ENCODE measurements at places on chromosomes 2 and 18. TPM values are rescaled to one million over a fixed set of nuclear protein-coding genes. Genes with fewer than 3 reads are reported as not detected.

Gene CERS6
- polyA plus RNA-seq = 2.7 TPM

Gene HOXD9
- 1.9 TPM for polyA plus RNA-seq

Gene CAVIN2
- 210 TPM for polyA plus RNA-seq

Gene ANKRD29
- 0.03 TPM for polyA plus RNA-seq

DNA sequence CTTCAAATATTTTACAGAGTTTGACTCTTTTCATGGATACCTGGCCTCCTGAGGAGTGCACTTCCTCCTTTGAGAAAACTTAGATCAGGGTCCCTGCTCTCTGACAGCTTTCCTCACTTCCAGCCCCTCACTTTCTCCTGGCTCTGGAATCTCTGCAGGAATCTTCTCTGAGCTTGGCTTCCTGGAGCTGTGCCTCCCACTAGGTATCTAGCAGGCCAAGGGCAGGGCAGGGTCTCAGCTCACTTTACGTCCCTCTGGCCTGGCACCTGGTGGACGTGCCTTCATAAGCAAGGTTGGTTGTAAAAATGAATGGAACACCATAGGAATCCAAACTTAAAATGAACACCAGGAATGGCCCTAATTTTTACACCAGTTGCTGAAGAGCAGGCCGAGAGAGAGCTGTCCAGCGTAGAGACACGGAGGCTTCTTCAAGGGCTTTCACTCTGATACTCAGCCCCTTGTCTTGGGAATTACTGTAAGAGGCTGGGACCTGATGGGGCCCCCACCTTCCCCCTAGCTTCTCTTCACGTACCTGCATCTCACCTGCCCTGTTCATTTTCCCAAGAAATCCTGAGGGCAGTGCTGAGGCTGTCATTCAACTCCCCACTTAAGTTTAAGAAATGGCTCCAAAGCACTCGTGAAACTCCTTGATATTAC, 426.9 kb upstream of the ID2 start:
- no peak for DNase-seq

DNA sequence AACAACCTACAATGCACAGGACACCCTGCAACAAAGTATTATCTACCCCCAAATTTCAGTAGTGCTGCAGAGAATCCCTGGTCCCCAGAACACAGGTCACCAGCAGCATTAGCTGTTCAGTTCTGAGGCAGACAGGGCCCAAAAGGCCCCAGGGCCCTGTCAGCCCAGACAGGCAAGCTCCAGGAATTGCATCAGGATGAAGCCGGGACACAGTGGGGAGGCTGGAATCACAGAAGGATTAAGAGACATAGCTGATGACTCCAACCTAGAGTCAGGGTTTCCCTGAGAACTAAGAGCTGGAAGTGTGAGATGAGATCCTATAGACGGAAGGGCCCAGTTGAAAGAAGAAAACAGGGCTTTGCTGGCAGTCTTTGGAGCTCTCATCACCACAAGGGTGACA, 148.1 kb downstream of the GALNT14 start:
- DNase-seq = no peak

GRCh38 chr2:174826051-174826450, 61.8 kb upstream of the CHRNA1 start:
- DNase-seq = peak; percentile 53

- peak; percentile 41 for DNase-seq
Observed at GRCh38 chr2:69946351-69947324, 14.8 kb downstream of the ASPRV1 start.

DNA sequence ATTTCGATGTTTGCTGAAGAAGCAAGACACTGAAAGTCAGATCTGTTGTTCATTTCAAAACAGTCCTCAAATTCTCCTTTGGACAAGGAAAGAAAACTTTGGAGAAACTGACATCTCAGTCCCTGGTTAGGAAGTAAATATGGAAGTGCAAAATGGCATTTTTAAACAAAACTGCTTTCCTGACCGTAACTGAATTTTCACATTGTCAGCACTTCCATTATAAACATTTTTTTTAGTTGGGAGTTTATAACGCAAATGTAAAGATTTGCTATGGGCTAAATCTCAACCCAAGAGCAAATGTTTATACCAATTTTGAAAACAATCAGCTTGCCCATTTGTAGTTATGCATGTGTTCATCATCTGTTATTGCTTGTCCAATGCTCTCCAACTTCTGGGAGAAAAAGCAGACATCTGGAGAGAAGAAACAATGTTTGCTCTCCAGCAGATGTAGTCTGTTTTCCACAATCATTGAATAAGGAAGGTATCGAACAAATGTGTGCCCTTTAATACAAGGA, 520.1 kb downstream of the ARHGAP15 start:
- DNase-seq = no peak

- DNase-seq = no peak
Observed at GRCh38 chr2:120558847-120559246, 176.8 kb upstream of the GLI2 start.

DNA sequence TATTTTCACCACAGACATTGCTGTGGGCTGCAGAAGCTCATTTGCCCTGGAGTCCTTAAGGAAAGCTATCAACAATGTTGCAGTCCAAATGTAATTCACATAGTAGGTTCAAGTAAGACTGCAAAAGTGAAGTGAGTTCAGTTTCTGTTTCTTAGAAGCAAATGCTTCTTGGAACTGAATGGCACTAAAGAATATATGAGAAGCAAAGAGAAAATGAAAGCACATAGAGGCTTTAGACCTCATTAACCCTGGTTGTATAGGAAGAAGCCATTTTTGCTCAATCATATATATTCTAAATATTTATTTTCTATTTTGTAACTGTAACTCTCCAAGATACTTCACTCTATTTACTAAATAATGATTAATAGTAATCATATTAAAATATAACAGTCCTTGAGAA, 292.0 kb downstream of the ZNF804A start:
- no peak for DNase-seq

GRCh38 chr2:146489386-146489785, 1355.4 kb upstream of the ACVR2A start:
- DNase-seq = no peak

DNA sequence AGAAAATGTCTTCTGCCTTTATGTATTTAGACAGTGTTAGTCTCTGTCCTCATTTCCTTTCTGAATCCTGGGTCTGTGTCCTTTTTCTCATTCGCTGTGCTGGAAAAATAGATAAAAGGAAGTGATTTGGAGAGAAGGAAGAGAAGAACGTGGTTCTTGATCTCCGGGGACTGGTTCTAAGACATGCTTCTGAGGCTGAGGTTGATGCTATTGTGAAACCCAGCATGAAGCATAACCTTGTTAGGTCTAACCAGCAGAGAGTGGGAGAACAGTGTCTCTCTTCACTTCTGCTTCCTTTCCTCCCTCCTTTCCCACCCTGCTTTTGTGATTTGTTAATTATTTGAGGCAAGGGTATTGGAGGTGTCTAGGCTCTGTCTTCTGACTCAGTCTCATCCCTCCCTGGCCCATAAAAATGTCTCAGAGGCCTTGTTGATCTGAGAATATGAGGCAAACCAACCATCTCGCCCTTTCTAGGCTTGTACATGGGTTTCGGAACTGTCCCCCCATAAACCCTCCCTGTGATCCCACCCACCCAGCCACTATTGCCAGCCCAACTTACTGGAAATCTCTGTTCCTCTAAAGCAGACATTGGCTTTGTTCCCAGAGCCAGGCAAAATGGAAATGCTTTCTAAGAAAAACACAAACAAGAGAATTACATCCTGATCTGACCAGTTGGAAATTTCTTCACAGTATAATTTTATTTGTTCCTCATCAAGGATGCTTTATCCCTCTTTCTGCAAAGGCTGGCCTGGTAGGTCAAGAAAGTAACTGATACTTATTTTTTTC, 360.6 kb upstream of the TNP1 start:
- DNase-seq = peak; percentile 53

GRCh38 chr2:2831633-2832032, 500.6 kb upstream of the MYT1L start:
- no peak for DNase-seq

DNA sequence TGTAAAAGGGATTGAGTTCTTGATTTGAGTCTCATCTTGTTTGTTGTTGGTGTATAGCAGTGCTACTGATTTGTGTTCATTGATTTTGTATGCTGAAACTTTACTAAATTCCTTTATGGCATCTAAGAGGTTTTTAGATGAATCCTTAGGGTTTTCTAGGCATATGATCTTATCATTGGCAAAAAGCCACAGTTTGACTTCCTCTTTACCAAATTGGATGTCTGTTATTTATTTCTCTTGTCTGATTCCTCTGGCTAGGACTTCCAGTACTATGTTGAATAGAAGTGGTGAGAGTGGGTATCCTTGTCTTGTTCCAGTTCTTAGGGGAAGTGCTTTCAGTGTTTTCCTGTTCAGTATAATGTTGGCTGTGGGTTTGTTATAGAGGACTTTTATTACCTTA, 4.8 kb downstream of the ANKAR start:
- DNase-seq = no peak

DNA sequence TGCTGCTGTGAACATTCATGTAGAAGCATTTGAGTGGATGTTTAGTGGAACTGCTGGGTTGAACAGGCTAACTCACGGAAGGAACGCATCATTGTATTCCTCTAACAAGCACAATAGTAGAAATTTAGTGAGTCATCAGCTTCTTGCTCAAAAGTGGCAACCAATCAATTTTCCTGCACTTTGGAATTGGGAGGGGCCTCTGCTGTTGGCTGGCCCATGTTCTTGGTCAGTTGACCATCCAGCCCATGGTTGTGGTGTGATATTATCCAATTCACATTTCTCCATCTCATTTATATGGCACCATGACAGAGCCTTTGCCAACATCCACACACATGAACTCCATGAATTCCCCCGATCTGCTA, 95.0 kb downstream of the TNFRSF11A start:
- peak; percentile 66 for DNase-seq

- no peak for DNase-seq
Observed at GRCh38 chr18:77984833-77985232, 735.2 kb downstream of the GALR1 start.

DNA sequence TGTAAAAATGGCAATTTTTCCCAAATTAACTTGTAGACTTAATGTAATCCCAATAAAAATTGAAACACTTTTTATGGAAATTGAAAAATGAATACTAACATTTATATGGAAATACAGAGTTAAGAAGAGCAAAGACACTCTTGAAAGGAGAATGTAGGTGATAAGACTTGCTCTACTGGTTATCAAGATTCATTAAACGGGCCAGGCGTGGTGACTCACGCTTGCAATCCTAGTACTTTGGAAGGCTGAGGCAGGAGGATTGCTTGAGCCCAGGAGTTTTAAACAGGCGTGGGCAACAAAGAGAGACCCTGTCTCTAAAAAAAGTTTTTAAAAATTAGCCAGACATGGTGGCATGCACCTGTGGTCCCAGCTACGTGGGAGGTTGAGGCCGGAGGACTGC, 29.5 kb upstream of the ZNF396 start:
- no peak for DNase-seq

Data from endothelial cell of umbilical vein (primary cell).